Activated CD4-positive, alpha-beta T cell treated with anti-CD3 and anti-CD28 coated beads, Interleukin-2, amount 50 U/mL, for 4 hours (primary cell): ENCODE measurements at places on chromosomes 5 and 9.

DNA sequence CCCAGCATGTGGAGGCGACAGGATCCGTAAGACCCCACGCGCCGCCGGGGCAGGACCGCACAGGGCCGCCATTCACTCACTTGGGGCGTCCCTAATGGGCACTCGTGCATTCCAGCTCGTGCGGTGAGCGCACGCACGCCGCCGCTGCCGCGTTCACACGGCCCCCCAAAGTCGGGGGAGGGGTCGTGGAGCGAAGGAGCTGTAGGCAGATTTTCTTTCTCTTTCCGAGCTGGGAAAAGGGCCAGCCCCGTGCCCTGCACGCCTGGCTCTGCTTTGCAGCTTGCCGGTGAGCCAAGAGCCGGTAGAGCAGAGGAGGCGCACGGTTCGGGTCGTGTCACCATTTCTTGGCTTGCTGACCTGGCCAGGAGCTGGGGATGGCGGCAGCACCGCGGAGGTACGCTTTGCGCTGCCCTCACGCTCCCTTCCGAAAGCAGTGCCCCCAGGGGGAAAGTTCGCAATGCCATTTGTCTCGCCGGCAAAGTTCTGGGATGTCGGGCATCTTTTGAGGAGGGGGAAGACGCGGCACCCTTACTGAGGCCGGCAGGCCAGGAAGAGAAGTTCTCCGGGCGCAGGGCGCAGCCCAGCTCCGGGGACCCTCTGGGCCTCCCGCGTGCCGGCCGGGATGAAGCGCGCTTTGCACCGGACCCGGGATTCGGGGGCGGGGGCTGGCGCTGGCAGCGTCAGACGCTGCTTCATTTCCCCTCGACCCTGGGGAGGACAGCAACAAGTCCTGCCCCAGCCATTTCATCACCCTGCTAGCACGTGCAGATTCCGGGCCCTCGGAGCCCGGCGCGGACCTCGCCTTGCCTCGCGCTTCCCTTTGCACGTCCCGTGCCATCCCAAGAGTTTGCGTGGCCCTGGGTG lies 898 bp downstream of the STC2 start:
- DNase-seq: no peak

- DNase-seq: no peak
Observed at GRCh38 chr5:15160091-15160490, 288.5 kb upstream of the ANKH start.

DNA sequence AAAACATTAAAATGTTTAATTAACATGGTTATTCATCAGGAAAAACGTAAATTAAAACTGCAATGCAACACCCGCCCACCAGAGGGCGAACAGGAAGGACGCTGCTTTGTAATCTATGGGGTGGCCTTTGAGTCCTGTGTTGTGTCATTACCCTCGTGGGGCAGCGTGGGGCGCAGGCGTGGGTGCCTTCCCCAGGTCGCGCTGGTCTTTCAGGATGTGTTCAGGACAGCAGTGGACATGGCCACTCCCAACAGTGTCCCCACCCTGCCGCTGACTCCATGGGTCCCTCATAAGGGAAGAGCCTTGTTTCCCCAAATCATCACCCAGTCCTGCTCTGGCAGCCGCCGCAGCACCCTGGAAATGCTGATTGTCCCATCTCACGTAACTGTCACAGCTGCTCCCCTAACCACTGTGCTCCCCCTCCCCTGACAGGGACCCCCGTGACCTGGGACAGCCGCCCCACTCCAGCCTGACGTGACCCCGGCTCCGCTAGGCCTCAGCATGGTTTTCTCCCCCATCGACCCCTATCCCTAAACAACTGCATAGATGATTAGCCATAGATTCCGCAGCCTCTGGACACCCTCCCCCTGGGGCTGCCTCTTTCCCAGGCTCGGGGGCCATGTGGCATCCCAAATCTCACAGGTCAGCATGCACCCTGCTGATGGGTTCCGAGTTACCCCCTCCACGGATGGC lies 36.4 kb downstream of the GLT6D1 start:
- peak; percentile 44 for DNase-seq

DNA sequence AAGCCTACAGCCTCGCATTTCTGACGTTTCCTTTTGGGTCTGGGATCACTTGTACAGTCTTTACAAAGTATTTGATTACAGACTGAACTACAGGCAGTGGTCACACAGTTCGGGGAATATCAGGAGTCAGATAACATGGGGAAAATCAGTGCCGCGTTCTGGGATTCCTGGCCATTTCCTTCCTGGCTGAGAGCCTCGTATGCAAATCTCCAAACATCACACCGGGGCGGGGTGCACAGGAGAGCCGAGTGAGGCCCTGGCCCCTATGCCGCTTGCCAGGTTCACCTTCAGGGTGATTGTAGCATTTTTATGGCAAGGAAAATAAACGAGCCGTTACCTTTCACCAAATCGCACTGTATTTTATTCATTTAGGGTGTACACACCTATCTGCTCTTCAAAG lies 29.6 kb upstream of the SLC9A3 start:
- no peak for DNase-seq

DNA sequence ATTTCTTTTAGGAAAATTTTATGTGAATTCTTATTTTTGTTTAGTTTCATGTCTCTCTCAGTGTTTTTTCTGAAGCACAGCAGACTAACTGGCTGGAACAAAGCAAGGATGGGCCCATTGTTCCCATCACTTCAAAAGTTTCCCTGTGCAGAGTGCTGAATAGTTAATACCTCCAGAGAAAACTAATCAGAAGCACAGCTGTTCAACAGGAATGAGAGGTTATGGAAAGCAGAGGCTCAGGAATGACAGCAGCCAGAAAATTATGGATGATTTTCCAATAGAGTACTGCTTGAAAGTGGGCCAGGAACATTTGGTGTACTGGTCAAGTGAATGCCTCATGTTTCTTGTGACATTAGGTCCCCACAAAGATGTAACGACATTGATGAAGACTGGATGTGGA lies 173.0 kb upstream of the TARS1 start:
- no peak for DNase-seq
